ENCODE measurements at places on chromosomes 3 and 15. TPM values are rescaled to one million over a fixed set of nuclear protein-coding genes. Genes with fewer than 3 reads are reported as not detected.

DNA sequence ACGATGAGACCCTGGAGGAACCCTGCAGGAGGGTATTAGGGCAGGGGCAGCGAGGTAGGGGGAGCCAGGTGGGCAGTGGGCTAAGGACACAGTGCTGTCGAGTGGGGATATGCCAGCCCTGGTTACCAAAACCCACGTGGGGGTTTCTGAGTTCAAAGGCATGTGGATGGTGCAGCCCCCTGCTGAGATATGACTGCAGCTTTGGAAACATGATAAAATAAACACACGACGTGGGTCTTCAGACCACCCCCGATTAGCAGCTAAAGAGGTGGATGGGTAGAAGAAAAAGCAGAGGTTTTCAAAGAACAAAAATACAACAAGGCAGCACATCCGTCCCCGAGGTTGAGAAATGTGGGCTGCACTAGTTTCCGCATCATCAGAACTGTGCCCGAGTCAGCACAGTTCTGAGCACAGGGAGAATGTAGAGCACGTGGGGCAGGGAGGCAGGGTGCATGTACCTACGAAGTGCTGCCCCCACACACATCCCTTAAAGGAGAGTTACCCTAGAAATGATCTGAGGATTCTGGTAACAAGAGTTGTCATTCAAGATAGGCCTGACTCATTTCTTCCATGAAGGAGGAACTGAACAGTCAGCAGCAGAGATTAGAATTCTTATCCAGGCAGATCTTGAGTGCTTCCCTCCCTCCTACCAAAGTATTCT is 121.3 kb downstream of the RPLP1 start:
- DNase-seq = peak; percentile 68

DNA sequence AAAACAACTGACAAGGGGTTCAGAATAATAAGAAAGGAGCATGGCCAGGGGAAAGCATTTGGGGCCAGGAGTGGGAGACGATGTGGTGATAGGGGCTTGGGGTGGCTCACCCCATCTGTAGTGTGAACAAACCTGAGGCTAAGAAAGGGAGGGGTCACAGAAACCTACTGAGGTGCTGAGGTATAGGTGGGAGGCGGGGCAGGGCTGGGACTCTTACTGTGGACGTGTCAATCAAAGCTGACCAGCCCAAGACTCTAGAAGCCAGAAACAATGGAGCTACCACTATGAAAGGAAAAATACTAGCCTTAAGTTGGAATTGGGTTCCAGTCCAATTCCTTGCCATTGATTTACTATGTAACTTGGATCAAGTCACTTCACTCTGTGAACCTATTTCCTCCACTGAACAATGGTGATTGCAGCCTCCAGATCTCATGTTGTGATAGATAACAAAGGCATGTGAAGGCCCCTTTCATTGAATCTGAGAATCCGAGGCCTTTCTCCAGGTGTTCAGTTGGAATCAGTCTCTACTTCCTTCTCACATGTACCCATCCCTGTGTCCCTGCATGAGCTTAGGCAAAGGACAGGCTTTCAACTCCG is 260.9 kb upstream of the HES1 start:
- no peak for DNase-seq

Gene UROC1
- total RNA-seq = not detected

Gene GOLGA8J
- not detected for total RNA-seq

Gene WDR73
- total RNA-seq = 26.0 TPM

GRCh38 chr15:31088672-31089367 is 12.7 kb downstream of the TRPM1 start:
- DNase-seq = no peak

- peak; percentile 69 for DNase-seq
These were observed 331 bp downstream of the RNU6-1 start for GRCh38 chr15:67839499-67839928.

DNA sequence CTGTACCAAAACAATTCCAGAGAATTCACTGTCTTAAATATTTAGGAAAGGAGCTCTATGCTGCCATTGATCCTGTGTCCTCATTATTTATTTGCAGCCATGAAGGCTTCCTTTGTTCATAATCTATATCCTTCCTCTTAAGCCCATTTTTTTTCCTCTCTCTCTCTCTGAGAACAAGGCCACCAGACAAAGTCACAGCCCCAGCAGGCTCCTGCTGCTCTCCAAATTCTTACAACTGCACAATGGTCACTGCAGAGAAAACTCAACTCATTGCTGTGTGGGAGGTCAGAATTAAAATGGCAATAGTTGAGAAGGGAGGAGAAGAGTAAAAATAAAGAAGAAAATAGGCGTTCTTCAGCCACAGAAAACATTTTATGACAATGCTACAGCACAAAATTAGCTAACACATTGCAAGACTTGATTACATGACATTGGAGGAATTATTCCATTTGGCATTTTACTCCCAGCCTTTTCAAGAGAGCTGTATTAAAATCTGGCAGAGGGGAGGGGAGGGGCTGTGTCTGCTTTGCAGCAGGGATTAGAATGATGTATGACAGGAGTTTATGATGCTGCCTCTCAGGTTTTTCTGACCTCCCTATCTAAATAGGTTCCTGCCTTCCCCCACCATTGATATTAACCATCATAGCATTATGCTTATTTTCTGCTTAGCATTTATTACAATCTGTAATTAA is 399.7 kb upstream of the THBS1 start:
- DNase-seq = no peak

DNA sequence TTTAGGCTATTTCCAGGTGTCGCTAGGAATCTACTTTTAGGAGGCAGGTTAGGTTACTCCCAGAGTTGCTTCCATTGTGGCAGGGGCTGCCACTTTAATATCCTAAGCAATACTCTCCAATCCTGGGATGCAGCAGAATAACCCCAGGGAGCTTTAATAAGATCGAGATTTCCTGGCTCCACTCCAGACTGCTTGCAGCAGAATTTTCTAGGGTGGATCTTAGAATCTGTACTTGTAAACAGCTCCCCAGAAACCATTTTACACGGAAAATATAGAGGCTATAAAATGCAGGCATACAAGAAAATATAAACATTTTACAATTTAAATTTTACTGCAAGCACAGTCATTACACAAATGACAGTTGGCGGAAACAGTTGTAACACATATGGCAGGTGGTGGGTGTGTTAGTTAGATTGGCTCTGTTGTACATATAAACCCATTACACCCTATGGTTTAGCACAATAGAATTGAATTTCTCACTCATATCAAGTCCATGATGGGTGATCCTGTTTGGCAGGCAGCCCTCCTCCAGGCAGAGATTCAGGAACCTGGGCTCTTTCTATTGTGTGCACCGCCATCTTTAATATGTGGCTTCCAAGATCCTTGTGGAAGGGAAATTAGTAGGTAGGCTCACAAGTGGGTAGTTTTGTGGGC is 35.0 kb upstream of the TNFAIP8L3 start:
- DNase-seq = no peak

Gene PLCH1
- under 0.01 TPM for total RNA-seq

Gene CPNE9
- not detected for total RNA-seq

Gene RPS27L
- total RNA-seq = 110 TPM

Gene IL17RE
- total RNA-seq = 5.5 TPM

DNA sequence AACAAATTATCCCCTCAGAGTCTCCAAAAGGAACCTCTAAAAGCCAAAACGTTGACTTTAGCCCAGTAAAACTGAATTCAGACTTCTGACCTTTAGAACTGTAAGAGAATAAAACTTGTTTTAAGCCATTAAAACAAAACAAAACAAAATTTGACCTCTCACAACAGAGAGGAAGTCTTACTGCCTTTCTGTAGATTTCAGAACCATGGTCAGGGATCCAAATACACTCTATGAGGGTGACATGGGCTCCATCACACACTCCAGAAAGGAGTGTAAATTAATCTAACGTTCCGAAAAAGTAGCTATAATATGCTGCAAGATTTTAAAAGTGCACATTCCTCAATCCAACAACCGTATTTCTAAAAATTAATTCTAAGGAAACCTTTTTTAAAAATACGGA is 19.2 kb upstream of the RPL14 start:
- DNase-seq = peak; percentile 17

DNA sequence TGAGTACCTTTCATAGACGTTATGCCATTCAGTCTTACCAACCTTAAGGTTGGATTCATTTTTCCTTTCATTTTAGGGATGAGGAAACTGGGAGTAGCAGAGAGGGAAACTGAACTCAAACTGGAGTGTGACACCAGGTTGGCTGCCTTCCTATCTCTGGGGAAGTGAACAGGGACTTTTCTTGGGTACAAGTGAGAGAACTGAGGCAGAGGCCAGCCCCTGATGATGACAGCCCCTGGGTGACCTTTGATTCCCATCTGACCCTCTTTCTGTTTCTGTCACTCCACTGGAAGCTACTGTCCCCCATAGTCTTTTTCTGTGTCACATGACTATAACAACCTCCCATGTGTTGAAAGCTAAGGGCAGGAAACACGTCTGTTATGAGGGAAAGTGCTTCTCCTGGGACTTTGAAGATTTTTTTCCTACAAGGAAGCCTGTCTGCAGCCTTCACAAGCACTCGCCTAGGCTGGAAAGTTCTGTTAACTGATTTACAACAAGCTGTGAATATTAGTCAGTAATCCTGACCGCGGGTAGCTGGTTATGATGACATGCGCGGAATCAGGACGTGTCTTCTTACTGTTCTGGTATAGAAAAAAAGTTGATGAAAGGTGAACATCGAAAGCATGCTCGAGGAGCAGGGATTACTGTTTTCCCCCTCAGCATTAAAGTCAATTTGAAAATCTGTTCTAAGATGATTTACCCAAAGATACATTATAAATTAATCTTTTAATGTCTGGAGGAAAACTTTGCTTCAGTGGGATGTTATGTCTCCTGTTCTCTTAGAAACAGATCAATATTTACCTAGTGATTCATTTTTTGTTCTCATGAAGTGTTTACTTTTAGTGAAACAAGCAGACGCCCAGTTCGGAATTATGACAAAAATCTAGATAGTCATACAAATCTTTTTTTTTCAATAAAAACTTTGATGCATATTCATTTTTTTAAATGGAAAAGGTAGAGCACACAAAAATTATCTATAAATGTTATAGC is 31.5 kb downstream of the ABHD2 start:
- peak; percentile 82 for DNase-seq

GRCh38 chr3:4987538-4988296 is 8.5 kb downstream of the BHLHE40 start:
- no peak for DNase-seq

DNA sequence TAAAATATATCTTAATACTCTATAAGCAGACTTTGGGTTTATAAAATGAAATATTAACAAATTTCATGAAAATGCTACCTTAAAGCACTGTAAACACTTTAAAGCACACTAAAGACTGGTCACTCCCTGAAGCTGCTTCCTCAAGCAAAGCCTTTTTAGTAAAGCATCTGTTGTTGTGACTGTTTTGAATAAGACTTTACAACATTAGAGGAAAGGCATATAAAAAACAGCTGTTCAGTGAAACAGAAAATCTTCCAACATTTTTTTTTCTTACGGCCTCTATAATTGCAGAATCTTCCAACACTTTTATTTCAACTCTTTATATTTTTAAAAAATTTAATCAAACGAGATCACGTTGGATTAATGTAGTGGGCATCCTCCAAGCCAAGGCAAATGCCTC is 48.1 kb downstream of the GRK7 start:
- no peak for DNase-seq

DNA sequence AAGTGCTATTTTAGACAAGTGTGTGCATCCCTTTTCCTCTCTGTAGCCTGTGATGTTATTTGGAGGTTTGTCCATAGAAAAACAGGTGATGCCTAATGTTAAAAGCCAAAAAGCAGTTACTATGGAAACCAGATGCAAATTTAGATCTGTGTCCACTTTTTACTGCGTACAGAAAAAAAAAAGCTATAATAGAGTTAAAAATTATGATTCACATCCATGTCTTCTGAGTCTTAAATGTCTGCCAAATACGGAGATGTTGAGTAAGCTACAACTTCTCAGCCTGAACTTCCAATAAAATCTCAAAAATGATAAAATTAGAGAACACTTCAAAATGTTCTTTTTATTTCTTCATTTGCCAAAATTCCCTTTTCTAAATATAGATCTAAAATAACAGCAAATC is 74.2 kb upstream of the GAP43 start:
- peak; percentile 61 for DNase-seq

- no peak for DNase-seq
These were observed 179.6 kb downstream of the NSMCE3 start for GRCh38 chr15:29089731-29090616.

Gene TP63
- not detected for total RNA-seq

DNA sequence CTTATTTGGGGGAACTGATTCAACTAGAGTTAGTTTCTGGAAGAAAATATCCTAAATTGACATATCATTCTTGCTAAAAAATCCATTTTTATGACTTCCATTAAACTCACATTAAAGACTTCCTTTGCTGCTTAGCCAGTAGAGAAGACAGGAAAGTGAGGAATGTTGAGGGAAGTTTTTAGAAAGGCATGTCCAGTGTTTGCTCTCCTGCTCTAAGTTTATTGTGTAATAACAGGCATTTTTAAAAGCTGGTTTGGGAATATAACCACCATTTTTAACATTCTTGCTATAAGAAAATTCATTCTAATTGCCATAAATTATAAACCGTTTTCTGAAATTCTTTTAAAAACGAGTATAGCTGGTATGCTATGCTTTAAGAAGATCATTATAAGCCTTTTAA is 428.0 kb downstream of the RAP2B start:
- DNase-seq = no peak

DNA sequence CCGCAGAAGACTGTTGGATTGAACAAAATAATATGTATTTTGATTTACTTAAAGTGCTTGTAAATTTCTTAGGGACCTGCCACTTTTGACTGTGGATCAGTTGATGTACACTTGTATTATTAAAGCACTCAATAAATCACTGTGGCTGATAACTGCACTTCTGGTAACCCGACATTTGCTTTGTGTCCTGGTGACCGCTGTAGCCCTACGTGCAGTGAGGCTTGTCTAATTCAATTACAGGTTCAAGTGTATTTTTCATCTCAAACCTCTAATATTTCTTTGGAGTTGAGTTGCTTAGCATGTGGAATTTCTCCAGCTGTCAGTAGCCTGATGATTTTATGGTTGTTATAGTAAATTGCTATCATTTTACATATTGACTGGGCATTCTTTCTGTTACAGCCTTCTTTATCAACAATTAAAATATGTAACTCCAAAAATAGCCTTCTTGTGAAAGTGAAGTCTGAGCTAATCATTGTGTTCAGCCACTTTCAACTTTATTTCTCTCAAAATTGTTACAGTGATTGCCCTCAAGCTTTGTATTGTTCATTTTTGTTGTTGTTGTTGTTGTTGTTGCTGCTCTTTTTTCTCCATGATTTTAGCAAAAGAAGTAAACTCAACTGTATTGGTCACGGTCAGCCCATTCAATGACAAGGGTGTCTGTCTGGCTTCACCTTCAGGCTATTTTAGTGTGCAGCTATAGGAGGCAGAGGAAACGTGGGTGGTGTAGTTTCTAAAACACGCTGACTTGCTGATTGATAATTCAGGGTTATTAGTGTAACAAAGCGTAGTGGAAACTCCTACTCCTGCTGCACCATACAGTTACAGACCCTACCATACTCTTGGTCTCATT is 215.1 kb upstream of the UBE2E1 start:
- DNase-seq = no peak

Gene TM4SF4
- total RNA-seq = 0.97 TPM

Data from GM23248 (cell line).